ENCODE measurements at places on chromosomes 4 and X. TPM values are rescaled to one million over a fixed set of nuclear protein-coding genes. Genes with fewer than 3 reads are reported as not detected.

DNA sequence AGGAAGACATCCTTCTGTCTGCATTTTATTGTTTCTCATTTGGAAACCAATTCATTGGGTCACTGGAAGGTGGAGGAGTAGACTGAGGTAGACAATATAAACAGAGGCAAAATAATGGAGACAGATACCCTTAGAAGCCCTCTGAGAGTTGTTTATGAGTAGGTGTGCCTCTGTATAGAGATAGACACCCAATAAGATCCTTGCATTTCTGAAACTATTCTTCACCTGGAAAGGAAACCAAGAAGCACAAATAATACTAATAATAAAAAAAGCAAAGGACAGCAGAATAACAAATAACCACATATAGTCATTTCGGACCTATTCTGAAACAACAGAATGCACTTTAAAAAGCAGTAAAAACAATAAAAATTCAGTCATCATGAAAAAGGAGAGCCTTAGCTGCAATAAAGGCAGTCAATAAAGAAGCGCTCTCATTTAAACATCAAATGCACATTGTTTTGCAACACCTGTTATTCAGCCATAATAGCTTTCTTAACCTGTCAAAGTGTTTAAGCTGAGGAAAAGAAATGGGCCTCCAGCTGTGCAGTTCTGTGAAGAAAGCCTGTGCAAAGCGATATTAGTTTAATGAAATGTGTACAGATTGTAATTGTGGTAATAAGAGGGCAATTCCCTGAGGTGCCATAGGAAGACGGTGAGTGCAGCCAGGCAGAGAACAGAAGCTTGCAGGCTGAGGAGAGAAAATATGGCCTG lies 904.2 kb downstream of the STPG2 start:
- no peak for DNase-seq

- DNase-seq: no peak
Observed at GRCh38 chr4:26885912-26886274, 25.3 kb downstream of the STIM2 start.

DNA sequence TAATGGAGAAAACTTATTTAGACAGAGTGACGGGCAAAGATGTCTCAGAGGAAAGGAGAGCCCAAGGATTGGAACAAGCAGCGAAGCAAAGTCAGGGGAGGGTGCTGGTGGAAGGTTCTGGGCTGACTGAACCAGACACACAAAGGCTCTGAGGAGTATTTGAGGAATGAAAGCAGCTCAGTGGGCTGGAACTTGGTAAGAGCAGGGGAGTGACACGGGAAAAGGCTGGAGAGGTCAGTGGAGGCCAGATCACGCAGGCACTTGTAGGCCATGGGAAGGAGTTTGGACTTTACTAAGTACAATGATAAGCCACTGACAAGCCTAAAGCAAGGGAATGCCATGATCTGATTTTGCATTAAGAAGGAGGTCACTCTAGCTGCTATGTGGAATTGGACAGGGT lies 71.4 kb downstream of the TSC22D3 start:
- no peak for DNase-seq

GRCh38 chrX:1792636-1793035 lies 177.8 kb downstream of the ASMT start:
- DNase-seq: no peak

DNA sequence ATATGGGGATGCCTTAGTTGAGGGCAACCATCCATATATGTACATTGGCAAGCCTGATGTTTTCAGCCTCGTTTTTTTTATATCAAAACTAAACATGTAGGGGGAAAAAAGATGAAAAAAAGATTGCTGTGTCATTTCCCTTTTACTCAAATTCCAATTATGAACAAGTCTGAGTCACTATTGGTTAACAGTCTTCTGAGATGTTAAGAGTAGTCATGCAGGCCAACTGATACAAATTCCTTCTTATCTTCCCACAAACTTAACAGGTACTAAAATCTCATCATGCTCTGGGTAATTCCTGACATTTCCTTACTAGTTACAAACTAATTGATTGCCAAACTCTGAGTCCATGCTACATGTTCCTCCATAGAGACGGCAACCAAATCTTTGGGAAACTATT lies 222.1 kb downstream of the FRMPD4 start:
- DNase-seq: peak; percentile 71

The GPR119 gene
- not detected for total RNA-seq

GRCh38 chrX:150464001-150464400 lies 100.9 kb downstream of the MAMLD1 start:
- DNase-seq: no peak

- DNase-seq: no peak
Observed at GRCh38 chr4:72942565-72942964, 127.0 kb downstream of the COX18 start.

GRCh38 chrX:14529290-14529989 lies at the start of gene GLRA2:
GLRA2 (plus strand) TSS chrX:14529536; CDS start chrX:14530058, 522 bp downstream.
- no peak for DNase-seq

GRCh38 chr4:72215198-72215597 lies 183.4 kb downstream of the NPFFR2 start:
- no peak for DNase-seq

The ABCG2 gene
- 0.34 TPM for total RNA-seq

DNA sequence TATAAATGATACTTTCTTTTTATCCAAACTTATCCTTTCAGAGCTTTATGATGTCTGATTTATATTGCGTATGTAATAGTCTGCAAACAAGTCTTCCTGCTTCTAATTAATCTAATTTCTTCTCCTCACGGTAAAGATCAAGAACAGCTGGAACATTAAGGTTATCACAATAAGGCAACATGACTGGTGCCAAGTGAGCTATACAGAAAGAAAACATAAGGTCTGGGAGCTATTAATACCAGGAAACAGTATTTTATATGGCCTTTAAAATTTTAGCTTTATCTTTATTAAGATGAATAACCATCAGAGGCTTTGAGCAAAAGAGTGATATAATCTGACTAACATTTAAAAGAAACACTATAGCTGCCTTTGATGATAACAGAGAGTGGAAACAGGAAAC lies 28.7 kb upstream of the CABS1 start:
- DNase-seq: no peak

GRCh38 chr4:102612824-102613366 lies 111.7 kb downstream of the NFKB1 start:
- no peak for DNase-seq

GRCh38 chr4:88759895-88760290 lies 62.3 kb upstream of the NAP1L5 start:
- no peak for DNase-seq

The PRICKLE3 gene
- 14.2 TPM for total RNA-seq

The ARX gene
- total RNA-seq: not detected

DNA sequence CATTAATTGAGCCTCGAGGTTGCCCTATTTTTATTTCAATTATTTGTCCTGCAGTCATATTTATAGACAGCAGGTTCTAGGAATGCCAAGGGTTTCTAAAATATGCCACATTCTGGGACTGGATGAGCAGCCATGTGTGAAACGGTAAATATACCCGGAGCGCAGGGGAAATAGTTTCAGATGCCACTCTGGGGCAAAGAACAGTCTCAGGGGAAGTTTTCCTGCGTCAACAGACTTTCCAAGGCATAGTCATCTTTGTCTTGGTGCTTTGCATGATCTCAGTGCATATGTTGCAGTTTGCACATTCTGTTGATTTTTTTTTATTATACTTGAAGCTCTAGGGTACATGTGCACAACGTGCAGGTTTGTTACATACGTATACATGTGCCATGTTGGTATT lies 71.0 kb downstream of the GPAT3 start:
- no peak for DNase-seq

GRCh38 chr4:108425988-108426387 lies 194.4 kb upstream of the RPL34 start:
- DNase-seq: peak; percentile 94

The PFKFB1 gene
- total RNA-seq: not detected

The TNMD gene
- not detected for total RNA-seq

The TCP11X2 gene
- not detected for total RNA-seq

The C4orf54 gene
- total RNA-seq: not detected

DNA sequence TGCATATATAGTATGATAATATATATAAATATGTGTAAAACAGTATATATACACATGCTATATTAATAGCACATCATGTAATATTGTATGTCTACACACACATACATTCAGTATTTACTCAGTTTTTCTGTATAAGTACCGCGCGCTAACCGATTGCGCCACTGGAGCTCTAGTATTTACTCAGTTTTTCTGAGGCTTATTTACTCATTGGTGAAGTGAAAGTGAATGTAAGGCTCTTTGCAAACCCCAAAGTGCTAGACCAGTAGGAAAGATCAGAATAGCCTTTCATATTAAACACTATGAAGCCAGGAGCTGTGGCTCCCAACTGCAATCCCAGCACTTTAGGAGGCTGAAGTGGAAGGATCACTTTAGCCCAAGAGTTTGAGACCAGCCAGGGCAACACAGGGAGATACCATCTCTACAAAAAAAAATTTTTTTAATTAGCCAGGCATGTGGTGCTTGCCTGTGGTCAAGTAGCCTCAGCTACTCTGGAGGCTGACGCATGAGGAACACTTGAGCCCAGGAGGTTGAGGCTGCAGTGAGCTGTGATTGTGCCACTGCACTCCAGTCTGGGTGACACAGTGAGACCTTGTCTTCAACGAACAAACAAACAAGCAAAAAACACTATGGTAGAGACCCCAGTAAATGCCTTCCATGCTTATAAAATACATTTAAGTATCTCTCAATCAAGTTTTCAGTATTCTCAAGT lies 125.8 kb downstream of the KIT start:
- DNase-seq: no peak

DNA sequence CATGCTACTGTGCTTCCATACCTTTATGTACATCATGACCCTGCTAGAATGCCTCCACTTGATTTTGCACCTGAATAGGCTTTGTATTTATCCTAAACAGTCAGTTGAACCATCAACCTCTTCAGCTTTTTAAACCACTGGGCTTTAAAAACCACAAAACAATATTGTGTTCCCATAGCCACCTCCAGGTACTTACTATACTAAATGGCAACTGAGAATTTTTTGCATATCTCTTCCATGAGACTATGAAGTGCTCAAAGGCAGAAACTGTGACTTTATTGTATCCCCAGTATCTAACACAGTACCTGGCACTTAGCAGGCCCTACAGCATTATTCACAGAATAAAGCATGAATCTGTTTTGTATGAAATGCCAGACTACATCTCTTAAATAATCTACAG lies 39.7 kb downstream of the ANAPC10 start:
- DNase-seq: no peak

The ZNF732 gene
- total RNA-seq: 1.4 TPM

The BEX4 gene
- 43.4 TPM for total RNA-seq

GRCh38 chr4:53587135-53587534 lies 4.2 kb downstream of the LNX1 start:
- DNase-seq: no peak
